ENCODE measurements at places on chromosomes 13 and 19.

GRCh38 chr13:110115591-110115990, 191.4 kb downstream of the COL4A1 start:
- DNase-seq: no peak

DNA sequence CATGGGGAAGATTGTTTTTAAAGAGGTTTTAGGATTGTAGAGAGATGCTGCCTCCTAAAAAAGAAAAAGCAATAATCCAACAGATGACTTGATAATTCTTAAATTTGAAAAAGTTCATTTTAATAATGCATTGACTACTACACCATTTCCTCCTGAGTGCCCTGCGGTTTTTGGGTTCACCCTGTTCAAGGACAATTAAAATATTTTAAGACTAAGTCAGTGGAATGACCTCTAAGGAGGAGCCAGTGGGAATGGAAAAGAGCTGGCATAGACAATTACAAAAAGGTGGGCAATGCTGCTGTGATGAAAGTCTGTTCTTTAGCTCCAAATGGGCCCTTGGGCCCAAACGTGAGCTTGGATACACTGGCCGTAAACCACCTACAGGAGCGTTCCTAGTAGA, 217.8 kb downstream of the LHFPL6 start:
- no peak for DNase-seq

DNA sequence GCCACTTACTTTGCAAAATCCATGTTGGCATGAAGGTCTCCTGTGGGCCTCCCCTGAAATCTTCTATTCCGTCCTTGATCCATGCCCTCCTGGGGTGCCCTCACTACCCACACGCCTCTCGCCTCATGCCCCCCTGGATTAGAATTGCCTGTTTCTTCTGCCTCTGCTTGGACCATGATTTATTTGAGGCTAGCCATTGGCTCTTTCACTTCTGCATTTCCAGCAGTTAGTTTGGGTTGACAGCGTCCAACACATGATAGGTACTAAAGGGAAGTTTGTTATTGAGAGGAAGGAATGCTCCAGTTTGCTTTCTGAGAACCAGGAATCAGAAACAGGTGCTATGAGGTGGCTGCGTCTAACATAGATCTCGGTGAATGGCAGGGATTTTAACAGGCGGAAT, 30.5 kb upstream of the TPTE2 start:
- DNase-seq: no peak

- DNase-seq: no peak
These were observed 238.4 kb downstream of the ITGBL1 start for GRCh38 chr13:101690871-101691270.

GRCh38 chr13:66128201-66128600, 1101.9 kb downstream of the PCDH9 start:
- DNase-seq: no peak

DNA sequence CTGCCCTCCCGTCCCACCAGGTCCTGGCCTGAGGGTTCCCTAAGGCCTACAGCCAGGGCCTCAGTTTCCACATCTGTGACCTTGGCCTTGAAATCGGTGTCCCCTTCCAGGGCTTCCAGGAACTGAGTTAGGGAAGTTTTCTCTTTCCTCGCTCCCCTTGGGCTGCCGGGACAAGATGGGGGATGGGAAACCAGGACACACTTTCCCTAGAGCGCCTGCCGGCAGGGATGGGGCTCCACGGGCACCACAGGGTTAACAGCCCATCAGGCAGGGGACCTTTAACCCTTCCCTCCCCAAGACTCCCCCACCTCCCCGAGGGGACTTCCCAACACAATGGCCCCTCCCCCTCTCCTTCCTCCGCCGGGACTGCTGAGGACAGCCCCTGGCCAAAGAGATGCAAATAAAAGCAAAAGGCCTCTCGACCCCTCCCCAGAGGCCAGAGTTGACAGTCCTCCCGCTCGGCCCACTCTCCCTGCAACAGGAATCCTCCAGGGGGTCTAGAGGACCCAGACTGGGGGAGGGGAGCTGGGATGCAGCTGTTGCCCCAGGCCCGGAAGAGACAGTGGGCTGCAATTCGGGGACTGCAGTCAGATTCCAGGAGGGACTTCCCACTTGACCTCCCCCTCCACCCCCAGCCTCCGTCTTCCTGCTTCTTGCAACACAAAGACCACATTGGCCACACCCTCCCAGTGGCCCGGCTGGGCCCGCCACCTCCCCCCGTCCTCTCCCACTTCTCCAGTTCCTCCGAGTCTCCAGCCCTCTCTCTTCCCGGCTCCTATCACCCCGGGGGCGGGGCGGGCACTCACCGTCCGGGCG, 3.4 kb downstream of the BBC3 start:
- peak; percentile 89 for DNase-seq

DNA sequence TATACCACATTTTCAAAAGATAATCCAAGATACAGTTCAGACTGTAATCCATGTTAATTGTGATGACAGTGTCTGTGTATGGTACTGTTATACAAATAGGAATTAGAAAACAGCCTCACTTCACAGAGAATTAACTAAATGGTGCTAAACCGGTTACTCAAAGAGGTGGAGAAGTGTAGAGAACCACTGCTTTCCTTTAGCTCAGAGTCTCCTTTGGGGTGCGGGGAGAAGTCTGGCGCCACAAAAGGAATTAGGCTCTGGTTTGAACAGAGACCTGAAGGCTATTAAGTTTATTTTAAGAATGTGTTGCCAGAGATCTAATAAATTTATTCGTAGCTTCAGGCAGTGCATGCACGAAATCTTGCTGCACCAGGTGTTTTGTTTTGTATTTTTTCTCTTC, 65.8 kb downstream of the FREM2 start:
- DNase-seq: no peak

DNA sequence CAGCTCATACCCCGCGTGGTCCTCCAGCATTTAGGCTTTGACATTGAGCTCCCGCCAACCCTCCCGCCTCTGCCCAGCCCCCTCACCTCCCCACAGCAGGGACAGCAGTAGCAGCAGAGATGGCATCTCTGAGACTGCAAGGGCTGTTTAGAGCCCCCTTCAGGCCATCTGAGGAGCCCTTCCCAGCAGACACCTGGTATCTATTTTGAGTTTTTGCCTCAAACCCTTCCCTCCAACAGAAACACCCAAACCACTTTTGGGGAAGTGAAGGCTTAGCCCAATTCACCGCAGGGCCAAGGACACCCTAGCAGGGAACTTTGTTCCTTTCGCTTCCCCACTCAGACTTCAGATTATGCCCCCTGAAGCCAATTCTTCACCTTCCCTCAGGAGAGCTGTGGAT, 6.3 kb upstream of the ZNF175 start:
- DNase-seq: peak; percentile 71

GRCh38 chr19:55646889-55647731, 902 bp upstream of the CCDC106 start:
- peak; percentile 44 for DNase-seq
